ENCODE measurements at places on chromosomes 3 and 15.

DNA sequence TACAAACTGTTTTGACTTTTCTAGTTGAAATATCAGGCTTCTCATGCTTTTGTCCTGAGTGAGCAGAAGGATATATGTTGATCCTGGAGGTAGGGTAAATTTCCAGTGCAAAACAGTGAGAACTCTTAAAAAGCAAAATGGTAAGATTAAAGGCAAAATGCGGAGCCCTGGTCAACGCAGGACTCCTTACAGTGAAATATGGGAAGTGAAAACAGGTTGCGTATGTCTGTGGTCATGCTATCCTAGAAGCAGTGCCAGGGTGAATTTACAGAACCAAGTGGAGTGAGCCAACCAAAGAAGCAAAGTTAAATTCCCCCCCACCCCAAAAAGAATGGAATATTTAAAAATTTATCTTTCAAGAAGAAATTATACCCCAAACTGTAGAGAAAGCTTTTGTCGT is 256.4 kb downstream of the NR2F2 start:
- no peak for DNase-seq

DNA sequence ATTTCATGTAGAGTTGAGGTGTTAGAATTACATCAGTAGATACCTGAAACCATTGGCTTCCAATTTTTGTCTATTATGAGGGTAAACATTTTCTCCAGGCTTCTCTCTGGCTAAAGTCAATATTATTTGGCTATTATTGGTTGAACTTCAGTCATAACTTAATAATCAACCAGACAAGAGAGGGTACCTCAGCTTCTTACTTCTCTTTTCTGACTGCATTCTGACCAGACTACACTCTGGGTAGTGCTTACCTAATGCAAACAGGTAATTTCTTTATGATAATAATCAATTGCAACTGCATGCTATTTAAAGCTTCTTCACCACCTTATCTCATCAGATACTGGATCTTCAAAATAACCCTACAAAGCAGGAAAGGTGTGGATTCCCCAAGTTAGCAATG is 85.1 kb downstream of the ANP32A start:
- no peak for DNase-seq

- DNase-seq: no peak
These were observed 1094.4 kb downstream of the SI start for GRCh38 chr3:163983940-163984339.

GRCh38 chr3:22938739-22939138 is 264.4 kb upstream of the UBE2E2 start:
- no peak for DNase-seq
